ENCODE measurements at places on chromosomes 3 and 15.

DNA sequence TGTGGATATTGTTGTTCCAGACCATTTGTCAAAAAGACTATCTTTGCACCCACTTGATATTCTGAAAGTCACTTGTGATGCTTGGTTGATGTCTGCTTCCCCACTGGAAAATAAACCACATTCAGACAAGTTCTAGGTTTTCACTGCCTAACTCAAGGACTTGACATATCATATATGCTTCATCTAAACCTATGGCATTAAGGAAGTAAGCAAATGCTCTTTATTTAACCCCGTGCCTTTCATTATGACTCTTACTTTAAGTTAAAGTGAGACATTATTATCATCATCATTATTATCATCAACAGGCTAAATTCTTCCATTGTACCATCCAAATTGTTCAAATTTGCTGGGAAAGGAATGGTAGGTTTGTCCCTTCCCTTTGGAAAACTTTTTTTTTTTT, 30.8 kb upstream of the C3orf80 start:
- DNase-seq, result no peak

- peak; percentile 53 for DNase-seq
These were observed 122.0 kb downstream of the SLC25A26 start for GRCh38 chr3:66342717-66343356.

DNA sequence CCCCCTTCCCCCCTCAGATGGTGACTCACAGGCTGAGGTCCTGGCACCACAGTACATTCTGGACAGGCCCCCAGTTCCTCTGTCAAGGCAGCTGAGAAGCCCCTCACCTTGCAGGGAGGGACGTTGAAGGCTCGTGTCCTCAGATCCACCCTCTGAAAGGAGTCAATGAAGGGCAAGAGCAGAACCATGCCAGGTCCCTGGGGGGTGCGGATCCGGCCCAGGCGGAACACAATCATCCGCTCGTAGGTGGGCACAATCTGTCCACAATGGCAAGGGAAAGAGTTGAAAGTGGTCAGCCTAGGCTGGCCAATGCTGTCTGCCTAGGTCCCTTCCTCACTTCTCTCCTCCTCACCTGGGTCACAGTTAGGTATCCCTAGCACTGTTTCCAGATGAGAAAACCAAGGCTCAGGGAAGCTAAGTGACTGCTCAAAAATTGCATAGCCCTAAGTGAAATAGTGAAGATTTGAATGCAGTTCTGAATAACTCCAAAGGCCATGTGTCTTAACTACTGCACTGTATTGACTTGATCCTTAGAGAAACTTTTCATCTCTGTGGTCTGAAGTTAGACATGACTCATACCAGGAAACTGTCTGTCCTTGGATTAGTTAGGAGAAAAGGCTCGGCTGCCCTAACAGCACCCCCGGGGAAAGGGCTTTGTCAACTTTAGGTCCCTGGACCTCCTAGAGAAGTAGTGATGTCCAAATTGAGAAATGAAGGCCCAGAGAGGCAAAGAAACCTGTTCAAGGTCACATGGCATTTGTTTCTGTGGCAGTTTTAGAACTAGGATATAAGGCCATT, 2.9 kb downstream of the STOML1 start:
- DNase-seq, result peak; percentile 85

- no peak for DNase-seq
These were observed 700.6 kb upstream of the GOLIM4 start for GRCh38 chr3:168796339-168796738.

DNA sequence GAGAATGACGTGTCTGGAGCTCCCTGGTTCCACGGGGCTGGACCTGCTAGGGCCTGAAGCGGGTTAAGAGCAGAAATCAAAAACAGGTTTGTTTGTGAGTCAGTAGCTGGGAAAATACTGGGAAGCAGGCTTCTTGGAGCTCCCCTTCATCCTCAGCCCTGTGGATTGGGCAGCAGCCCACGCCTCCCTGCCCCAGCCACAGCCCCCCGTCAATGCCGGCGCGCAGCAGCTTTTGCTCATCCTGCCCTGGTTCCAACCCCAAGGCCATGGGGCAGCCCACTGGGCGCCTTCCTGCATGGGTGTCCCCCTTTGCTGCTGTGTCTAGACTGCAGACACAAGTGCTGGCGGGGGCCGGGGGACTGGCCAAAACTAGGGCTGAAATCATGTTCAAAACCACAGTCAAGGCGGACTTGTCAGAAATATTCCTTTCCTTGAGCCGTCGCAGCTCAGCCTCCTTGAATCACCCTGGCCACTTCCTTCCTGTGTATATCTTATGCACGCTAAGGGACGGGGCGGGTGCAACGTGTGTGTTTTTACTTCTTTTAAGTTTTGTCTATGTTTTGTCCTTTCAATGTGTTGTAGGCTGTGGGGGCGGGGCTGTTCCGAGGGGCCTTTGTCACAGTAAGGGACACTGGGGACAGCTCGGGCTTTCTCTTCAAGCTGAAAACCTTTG, 108.1 kb downstream of the KLF13 start:
- DNase-seq, result peak; percentile 87

GRCh38 chr15:76799760-76800159, 105.4 kb downstream of the SCAPER start:
- DNase-seq, result peak; percentile 43

DNA sequence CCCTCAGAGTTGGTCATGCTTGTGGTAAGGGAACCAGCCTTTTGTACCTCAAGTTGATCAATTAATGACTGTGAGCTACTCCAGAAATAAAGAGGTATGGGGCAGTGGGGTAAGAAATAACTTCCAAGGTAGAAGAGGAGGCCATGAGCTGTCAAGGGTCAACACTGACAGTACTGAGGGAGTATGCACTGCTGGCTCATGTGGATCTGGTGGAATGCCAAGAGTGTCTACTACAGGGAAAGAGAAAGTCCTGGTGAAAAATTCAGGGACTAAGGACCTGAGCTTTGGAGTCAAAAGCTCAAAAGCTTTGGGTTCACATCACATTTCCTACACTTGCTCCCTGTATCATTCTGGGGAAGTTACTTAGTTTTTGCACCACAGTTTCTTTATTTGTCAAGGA, 154.9 kb downstream of the SEMA6D start:
- DNase-seq, result peak; percentile 2

- no peak for DNase-seq
These were observed at the start of gene LMAN1L for GRCh38 chr15:74812533-74812932. Gene LMAN1L (plus strand): TSS chr15:74812835. CDS start chr15:74812855, 20 bp downstream.

- peak; percentile 82 for DNase-seq
These were observed 22.2 kb downstream of the UACA start for GRCh38 chr15:70741107-70741531.

- DNase-seq, result no peak
These were observed 27.0 kb downstream of the C2CD4A start for GRCh38 chr15:62093809-62094208.

DNA sequence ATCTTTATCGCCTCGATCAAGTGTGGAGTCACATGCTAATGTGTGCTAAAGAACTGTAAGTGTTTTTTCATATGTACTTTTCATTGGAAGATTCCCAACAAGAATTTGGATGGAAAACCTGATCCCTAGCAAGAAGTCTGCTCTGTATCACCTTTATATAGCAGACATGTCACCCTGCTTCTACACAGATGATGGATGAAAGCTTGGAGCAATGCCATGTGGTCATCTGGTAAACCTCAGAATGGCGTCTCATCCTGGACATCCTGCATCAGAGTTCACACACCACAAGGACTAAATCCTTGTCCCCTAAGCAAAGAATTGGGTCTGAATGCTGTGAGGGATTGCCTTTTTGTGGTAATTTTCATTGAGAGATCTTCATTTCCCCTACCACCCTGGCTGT, 42.1 kb upstream of the CTDSPL start:
- DNase-seq, result peak; percentile 21

DNA sequence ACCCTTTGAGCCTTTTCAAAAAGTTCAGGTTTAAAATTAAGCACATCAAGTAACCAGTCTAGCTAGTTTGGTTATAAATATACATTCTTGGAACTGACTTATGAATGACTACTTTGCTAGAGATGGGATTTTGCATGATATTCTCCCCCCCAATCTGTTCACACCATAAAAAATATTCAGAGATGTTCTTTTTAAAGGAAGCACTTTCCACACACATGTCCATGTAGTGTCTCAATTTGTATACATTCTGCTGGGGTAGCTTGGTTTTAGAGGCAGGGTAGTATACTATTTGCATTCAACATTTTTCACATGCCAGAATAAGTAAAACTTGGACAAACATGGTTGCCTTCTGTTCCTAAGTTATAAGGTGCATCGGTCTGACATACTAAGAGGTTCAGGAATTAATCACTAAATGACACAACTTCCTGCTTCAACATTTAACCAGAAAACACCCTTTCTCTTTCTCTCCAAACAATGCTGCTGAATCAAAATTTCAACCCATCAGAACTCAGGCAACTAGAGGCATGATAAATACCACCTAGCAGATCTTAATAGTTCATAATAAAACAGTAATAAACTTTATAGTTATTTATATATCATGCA, 57.0 kb downstream of the SUMF1 start:
- DNase-seq, result no peak

- DNase-seq, result no peak
These were observed 50.3 kb downstream of the XYLB start for GRCh38 chr3:38396861-38397260.

- no peak for DNase-seq
These were observed 6.1 kb downstream of the GLYCTK start for GRCh38 chr3:52293491-52294319.

DNA sequence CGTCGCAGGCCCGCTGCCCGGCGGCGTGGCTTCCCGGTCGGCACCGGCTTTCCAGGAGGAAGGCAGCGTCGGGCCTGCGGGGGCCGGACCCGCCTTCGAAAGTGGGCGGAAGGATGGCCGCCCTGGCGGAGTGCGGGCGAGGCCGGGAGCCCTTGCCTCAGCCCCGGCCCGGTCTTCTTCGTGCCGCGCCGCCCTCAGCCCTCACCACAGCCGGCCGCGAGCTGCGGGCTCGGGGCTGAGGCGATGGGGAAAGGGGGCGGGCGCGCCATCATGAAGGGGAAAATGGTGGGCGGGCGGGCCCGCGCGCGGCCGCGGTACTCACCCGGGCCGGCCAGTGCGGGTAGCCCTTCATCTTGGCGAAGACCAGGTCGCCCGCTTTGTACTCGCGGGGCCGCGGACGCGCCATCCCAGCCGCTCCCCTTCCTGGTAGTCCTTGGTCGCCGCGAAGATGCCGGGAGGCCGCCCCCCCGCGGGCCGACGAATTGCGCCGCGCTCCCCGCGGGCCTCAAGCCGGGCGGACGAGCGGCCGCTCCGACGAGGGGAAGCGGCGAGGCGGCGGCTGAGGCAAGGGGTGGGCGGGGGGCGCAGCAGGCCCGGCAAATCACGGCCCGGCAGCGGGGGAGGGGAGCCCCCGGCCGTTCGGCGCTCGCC, 489 bp downstream of the HDGFL3 start:
- DNase-seq, result no peak

All from fibroblast of skin of abdomen (primary cell).